ENCODE measurements at places on chromosomes 7 and 10.

DNA sequence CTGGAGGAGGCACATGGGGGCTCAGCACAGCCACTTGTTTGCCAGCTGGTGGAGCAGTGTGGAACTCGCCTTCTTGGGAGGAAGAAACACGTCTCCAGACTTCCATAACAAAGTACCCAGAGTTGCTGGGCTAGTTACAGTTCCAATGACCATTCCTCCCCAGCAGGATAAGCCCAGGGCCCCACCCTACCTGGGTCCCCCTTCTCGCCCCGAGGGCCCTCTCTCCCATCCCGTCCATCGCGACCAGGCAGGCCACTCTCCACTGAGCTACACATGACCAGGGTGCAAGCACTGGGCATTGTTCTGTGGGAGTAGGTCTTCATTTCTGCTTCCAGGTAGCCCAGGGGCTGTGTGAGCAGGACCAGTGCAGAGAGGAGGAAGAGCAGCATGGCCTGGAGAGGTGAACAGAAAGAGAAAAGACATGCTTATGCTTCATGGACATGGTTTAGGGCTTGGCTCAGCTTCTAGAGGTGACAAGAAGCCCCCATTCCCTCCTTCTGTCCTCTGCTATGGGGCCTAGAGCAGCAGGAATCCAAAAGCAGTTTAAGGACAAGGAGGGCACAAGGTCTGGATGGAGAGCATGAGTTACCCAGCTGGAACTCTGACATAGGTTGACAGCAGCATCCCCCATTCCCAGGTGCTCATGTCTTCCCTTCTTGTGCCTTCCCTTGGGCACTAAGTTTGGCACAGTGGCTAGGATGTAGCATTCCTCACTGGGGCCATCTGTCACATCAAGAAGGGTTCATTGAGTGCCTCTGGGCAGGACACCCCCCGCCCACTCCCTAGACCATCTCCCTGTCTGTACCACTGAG lies 2.4 kb downstream of the SFTPD start:
- DNase-seq, result no peak

DNA sequence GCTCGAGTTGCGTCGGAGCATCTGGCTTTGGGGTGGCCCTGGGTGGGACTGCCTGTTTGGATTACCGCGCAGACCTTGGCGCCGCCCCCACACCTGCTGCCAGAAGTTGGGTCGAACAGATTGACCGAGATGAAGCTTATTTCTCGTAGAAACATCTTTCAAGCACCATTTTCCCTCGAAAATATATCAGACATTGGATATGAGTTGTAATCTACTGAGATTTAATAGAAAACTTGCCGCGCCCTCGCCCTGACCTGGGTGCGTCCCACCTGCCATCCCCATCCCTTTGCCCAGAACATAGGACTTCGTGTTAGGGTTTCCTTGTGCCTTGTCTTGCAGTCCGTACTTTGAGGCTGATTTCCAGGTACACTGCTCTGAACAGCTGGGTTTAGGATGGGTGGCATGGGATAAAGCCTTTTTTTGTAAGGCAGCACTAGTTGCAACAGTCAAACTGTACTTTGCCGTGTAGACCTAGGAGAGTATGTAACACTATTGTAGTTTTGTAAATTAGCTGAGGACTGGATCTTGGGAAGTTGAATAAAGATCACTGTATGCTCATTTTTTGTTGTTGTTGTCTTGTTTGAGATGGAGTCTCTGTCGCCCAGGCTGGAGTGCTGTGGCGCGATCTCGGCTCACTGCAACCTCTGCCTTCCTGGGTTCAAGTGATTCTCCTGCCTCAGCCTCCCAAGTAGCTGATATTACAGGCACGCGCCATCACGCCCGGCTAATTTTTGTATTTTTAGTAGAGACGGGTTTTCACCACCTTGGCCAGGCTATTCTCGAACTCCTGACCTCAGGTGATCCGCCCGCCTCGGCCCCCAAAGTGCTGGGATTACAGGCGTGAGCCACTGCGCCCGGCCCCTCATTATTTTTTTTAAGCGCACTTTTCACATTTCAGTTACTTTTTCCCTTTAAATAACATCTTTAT lies 978 bp downstream of the OGDH start:
- DNase-seq, result no peak

DNA sequence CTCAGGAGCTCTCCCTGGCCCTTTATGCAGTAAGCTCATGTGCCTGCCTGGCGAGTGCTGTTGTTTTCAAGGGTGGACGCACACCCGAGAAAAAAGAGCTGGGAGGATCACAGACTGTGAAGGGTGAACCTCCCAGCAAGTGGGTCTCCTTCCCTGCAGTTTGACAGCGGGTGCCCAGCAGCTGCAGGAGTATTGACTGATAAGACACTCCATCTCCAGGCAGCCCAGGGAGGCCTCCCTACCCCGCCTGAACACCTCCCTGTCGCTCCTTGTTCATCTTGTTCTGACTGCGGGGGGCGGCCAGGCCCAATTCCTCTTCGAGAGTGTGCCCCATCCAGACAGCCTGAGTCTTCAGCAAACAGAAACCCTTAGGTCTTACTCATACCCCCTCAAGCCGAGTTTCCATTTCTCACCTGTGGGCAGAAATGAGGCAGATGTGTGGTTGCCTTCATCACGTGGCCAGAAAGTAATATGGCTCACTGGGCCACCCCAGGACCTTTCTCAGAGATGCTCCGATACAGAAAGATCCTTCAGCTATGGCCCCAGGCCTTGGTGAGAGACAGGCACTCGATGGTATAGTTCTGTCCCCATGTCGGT lies 17.2 kb downstream of the MDH2 start:
- no peak for DNase-seq

GRCh38 chr7:40341836-40342235 lies 207.0 kb downstream of the SUGCT start:
- no peak for DNase-seq

DNA sequence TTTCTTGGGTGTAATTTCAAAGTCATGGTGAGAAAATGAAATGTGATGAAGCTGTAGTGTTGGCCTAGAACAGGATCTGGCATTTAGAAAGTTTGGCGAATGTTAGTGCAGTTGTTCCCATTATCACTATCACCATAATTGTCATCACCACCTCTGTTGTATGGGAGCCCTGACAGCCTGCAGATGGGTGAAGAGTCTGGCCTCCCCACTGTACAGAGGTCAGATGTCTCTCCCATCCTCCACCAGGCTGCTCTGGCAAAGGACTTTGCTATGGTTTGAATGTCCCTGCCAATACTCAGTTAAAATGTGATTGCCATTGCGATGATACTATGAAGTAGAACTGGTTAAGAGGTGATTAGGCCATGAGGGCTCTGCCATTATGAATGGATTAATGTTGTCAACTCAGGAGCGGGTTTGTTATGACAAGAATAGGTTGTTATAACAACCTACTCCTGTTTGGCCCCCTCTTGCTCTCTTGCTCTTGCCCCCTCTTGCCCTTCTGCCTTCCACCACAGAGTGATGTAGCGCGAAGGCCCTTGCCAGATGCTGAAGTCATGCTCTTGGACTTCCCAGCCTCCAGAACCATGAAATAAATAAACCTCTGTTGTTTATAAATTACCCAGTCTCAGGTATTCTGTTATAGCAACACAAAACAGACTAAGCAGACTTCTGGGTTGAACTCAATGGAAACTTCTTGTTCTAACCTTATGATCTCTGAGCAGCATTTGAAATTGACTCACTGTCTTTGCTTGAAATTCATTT lies 90.0 kb downstream of the GRK5 start:
- DNase-seq, result no peak

DNA sequence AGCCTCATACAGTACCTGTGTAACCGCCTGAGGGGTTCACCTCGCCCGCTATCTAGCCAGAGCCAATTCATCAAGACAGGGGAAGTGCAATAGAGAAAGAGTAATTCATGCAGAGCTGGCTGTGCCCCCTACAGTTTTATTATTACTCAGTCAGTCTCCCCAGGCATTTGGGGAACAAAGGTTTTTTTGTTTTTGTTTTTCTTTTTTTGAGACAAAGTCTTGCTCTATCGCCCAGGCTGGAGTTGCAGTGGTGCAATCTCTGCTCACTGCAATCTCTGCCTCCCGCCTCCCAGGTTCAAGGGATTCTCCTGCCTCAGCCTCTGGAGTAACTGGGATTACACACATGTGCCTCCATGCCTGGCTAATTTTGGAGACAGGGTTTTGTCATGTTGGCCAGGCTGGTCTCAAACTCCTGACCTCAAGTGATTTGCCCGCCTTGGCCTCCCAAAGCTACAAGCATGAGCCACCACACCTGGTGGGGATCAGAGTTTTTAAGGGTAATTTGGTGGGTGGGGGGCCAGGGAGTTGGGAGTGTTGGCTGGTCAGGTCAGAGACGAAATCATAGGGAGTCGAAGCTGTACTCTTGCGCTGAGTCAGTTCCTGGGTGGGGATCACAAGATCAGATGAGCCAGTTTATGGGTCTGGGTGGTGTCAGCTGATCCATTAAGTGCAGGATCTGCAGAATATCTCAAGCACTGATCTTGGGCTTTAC lies 116.5 kb downstream of the MARCHF5 start:
- DNase-seq, result peak; percentile 74

GRCh38 chr10:3439183-3439582 lies 266.6 kb upstream of the PITRM1 start:
- DNase-seq, result no peak

GRCh38 chr7:132400561-132401142 lies 175.6 kb downstream of the PLXNA4 start:
- no peak for DNase-seq

GRCh38 chr10:131547129-131547799 lies 235.7 kb upstream of the TCERG1L start:
- no peak for DNase-seq

GRCh38 chr10:116673866-116674265 lies 53.1 kb downstream of the PNLIPRP2 start:
- no peak for DNase-seq

- DNase-seq, result no peak
Observed at GRCh38 chr10:69090685-69091084, 2.8 kb downstream of the SRGN start.

- no peak for DNase-seq
Observed at GRCh38 chr10:6395606-6396005, 184.5 kb downstream of the PRKCQ start.

DNA sequence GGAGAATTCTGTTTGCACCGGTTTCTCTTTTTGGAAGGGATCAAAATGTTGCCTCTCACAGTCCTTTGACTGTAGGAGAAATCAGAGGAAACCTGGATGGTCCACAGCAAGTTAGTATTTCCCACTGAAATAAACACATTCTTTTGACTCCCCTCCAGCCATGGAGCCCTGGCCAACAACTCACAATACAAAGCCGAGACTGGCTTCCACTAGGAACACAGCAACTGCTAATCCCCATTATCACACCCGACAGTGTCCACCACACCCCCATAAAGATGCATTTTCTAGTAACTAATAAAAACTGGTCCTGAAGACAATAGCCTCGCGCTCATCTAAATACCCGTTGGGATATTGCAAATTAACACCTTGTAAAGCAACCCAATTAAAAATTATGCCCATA lies 798 bp upstream of the MACROH2A2 start:
- peak; percentile 6 for DNase-seq

Measured in ELF-1 (cell line).